ENCODE measurements at places on chromosomes 12 and 14.

DNA sequence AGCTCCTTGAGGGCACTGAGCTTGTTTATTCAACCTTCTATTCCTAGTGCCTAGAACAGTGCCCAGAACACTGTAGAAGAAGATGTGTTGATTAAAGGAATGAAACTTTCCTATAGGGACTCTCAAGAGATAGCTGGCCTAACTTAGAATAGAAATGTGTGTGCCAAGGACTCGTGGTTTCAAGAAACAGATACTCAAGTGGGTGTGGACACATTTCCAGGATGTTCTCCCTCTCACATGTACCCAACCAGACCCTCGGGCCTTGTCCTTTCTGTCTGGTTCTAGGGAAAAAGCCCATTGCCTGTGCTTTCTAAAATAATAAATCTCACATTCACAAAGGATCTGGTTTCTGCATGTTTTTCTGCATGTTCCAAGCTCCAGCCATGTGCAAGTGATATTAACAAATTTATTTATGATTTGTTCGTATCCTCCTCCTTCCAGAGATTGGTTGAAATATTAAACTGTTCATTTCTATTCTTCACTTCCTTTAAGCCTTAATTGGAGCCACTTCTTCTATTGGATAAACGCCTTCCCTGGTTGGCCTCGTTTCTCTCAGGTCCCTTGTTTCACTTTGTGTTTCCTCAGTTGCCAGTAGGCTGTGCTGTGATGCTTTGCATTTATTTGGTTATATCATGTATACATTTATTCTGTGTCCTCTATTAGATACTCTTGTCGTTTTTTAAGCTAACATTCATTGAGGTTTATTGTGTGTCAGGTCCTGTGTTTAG lies 89.8 kb downstream of the CRADD start:
- peak; percentile 78 for DNase-seq

- DNase-seq, result peak; percentile 73
These were observed 82.2 kb downstream of the PLEKHG7 start for GRCh38 chr12:92784797-92785562.

DNA sequence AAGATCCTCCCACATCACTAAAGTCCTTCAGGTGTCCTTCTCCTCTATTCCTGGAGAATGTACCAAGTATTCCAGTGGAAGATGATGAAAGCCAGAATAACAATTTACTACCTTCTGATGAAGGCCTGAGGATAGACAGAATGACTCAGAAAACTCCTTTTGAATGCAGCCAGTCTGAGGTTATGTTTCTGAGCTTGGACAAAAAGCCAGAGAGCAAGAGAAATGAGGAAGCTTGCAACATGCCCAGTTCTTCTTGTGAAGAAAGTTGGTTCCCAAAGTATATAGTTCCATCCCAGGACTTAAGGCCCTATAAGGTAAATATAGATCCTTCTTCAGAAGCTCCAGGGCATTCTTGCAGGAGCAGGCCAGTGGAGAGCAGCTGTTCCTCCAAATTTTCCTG lies 54.6 kb upstream of the HELB start:
- no peak for DNase-seq

DNA sequence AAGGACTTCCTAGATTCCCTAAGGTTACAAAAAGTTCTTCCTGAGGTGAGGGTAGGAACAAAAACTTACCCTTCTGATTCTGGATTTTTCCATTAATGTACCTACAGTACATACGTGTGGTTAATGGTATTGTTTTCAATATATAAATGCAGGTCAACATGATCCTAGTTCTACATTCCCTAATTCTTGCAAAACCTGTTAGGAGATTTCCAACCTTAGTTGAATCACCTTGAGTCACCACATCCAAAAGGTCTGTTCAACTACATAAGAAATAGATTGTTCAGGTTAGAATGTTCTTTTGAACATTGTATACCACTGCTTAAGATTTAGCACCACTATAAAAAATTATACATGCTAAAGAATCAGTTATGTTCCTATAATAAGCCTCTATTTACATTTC lies 118.9 kb downstream of the GARIN6 start:
- no peak for DNase-seq

- no peak for DNase-seq
These were observed 209.0 kb upstream of the PLEKHG7 start for GRCh38 chr12:92493816-92494215.

All from HCEC 1CT (cell line).